Stimulated activated CD8-positive, alpha-beta memory T cell treated with anti-CD3 and anti-CD28 coated beads, Interleukin-7, amount 100 ng/mL, for 1 hour (primary cell): ENCODE measurements at places on chromosomes 1 and 21.
A peak's percentile ranks its signal among the peaks of the same experiment; 100 is the strongest.

DNA sequence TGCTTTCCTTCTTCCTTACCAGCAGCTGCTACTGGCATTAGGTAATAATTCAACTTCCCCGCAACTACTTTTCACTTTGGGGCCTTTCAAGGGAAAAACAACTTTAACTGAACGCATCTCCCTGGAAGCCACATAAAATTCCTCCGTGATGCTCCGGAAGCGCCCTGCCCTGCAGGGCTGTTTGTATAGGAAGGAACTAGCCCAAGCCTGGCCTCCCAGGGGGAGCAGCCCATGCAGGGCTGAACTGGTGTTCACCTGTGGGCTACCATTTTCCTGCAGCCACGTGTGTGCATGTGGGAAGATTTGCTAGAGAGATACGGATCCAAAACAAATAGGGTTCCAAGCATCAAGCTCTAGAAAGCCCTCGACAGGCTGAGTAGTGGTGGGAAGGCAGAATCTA, 14.4 kb downstream of the CLDN14 start:
- no peak for DNase-seq

DNA sequence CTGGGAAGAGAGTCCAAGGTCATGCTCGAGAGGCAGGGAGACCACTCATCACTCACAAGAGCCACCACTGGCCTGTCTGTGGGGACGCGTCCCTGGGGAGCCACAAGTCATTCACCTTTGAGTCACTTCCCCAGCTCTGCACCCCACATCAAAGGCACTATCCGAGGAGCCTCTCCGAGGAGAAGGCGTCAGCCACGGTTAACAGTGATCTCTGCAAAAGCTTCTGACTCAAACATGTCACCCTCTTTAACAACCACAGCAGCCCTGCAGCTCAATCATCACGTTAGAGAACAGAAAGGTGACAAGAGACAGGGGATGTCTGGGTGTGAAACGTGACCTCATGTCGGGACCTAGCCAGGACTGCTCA, 9.0 kb downstream of the LRRC47 start:
- DNase-seq = no peak

DNA sequence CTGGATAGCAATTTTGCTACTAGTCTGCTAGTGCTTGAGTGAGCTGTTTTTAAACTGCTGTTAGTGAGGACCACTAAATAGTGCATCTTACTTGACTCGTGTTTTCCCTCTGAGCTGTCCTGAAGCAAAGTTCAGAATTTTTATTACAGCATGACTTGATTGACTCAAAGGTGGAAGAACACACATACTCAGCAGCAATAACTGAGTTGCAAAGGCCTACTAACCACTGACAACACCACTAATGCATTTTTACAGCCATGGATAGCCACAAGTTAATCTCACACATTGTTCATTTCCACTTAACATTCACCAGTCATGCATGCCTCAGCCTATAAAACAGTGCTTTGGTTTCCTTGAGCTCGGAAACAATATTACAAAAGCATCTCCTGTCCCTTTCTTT, 148.7 kb downstream of the RUNX1 start:
- no peak for DNase-seq

DNA sequence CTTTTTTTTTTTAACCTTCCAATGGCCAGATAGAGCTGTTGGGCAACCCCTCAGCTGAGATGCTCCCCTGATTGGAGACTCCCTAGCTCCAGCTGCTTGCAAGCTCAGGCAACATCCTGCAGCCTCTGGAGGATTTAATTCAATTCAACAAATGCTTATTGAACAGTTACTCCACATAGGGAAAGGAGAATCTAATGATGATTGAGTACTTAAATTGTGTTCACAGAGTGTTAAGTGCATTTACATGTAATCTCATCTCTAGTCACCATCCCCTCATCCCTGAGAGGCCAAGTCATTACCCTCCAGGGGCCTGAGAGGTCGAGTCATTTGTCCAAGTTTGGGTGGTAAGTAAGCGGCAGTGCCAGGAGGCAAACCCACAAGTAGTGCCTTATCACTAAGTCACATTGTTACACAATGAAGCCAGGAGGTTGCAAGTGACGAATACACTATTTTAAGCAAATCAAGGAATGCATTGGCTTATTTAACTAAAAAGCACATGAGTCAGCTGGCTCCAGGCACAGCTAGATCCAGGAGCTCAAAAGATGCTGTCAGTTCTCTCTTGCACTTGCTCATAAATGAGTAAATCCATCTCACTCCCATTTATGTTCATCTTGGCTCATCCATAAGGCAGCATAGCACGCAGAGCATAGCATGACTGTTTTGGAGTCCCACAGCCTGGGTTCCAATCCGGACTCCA, 64.3 kb downstream of the OPTC start:
- no peak for DNase-seq

DNA sequence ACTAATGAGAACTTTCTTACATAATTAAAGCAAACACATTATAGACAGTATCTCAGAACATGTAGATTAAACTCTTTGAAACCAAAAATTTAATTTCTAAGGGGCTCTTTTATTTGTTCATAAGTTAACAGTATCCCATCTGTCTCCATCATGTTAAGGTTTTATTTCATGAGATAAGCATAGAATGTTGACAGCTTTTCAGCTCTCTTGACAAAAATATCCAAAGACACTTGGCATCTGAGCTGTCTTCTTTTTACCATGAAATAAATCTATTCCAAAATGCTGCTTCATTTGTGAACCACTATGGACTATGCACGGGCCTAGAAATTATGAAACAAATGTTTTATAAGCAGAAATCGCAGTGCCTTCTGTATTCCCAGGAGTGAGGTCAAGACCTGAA, 45.2 kb downstream of the SCYL3 start:
- DNase-seq = no peak

DNA sequence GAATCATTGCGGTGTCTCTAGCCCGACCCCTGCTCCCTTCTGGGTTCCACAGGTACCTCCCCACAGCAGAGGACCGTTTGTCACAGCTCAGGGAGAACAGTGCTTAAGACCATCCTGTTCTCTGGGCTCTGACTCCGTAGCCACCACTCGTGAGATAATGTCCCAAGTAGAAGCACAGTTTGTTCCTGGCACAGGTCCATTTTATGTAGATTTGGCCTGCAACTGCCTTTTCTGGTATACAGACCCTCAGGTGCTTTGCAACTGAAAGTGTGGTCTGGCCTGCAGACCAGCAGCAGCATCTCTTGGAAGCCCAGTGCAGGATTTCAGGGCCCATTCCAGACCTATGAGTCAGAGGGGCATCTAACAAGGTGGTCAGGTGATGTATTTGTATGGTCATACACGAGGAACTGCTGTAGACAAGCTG, 28.4 kb upstream of the TMEM125 start:
- DNase-seq = no peak

DNA sequence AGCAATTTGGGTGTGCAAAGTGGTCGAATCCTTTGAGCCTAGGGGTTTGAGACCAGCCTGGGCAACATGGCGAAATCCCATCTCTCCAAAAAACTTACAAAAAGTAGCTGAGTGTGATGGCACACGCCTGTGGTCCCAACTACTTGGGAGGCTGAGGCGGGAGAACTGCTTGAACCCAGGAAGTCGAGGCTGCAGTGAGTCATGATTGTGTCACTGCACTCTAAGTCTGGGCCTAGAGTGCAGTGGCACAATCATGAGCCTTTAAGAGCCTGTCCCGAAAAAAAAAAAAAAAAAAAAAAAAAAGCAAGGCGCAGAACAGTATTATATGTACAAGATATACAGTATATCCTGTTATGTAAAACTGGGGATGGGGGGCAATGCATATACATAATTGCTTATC, 25.1 kb upstream of the HTR1D start:
- no peak for DNase-seq

DNA sequence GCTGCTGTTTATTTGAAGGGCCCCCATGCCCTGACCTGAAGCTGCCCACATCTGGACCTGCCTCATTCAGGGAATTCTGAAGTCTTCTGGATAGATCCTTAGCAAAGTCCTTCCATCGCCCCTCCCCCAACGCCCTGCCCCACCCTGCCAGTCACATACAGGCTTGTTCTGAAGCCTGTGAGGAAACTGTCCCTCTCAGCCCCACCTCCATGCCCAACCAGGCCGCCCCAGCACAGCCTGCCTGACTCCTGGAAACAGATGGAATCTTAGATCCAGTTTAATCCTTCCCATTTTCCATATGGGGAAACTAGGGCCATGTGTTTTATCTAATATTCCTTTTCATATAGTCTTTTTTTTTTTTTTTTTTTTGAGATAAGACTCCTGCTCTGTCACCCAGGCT, 44.5 kb upstream of the GPR37L1 start:
- DNase-seq = no peak

DNA sequence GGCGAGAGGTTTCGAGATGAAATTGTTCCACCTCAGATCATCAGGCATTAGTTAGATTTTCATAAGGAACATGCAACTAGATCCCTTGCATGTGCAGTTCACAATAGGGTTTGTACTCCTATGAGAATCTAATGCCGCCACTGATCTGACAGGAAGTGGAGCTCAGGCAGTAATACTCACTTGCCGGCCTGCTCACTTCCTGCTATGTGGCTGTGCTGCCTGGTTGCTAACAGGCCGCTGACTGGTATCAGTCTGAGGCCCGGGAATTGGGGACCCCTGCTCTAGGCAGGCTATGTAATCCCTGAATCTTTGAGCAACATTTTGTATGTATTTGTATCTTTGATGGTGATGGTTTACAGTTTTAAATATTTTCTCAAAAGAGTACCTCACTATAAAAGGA, 32.5 kb downstream of the XKR8 start:
- peak; percentile 18 for DNase-seq

DNA sequence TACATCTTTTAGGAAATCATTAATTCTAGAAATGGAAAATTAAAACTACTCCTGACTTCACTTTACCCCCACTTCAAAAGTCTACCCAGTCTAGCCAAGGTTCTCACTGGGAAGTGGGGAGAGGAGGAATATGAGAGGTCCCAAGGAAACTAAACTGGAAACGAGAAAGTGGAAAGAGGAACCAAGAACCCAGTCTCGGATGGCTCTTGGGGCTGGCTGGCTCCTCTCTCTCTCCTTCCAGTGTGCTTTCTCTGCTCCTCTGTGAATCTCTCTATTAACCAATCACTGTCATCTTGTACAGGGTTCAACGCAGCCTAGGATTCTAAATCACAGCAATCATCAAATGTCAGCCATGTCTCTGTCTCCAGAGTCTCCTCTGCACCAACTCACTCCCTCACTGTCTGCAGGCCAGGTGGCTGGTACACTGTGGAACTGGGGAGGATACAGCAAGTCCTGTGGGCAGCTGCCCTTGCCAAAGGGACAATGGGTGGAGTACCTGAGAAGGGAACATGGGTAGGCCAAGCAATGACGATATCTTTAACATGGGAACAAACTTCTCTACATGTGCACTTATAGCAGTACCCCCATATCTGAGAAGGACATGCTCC, 33.7 kb downstream of the GNB1 start:
- DNase-seq = no peak

GRCh38 chr1:84370831-84371394, 27.4 kb upstream of the DNASE2B start:
- no peak for DNase-seq
